ENCODE measurements at places on chromosomes 1 and 21. TPM values are rescaled to one million over a fixed set of nuclear protein-coding genes. Genes with fewer than 3 reads are reported as not detected.

- no peak for DNase-seq
These were observed 46.3 kb downstream of the POU2F1 start for GRCh38 chr1:167266965-167267364.

GRCh38 chr1:94731891-94732290, 88.3 kb upstream of the SLC44A3 start:
- no peak for DNase-seq

DNA sequence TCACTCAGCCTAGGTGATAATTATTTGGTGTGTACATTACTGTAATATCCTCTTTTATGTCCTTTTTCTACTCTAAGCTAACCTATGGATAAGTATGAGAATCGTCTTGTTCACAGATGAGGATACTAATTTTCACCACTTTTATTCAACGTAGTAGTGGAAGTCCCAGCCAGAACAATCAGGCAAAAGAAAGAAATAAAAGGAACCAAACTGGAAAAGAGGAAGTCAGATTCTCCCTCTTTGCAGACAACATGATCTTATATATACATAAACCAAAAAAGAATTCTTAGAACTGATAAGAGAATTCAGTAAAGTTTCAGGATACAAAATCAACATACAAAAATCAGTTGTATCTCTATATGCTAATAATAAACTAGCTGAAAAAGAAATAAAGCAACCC, 12.6 kb upstream of the RGL1 start:
- no peak for DNase-seq

GRCh38 chr21:10272216-10272615, 249.2 kb upstream of the TPTE start:
- no peak for DNase-seq

DNA sequence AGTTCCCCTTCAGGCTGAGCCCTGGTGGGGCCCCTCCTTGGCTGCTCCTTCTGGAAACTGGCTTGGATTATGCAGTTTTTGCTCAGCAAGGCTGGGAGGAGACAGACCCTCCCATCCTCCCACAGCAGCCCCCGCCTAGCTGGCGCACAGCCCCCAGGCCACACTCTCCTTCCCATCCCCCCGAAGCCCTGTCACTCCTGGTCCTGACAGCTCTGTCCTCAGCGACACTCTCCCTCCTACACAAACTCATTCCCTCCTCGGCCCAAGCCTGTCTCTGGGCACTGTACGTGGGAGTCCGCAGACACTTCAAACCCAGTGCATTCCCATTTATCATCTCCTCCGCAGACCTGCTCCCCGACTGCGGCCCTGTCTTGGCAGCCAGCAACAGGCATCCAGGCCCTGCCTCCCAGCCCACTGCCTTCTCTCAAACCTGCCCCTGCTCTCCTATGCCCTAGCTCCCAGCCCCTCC, 25.0 kb upstream of the EPHB2 start:
- DNase-seq: no peak

DNA sequence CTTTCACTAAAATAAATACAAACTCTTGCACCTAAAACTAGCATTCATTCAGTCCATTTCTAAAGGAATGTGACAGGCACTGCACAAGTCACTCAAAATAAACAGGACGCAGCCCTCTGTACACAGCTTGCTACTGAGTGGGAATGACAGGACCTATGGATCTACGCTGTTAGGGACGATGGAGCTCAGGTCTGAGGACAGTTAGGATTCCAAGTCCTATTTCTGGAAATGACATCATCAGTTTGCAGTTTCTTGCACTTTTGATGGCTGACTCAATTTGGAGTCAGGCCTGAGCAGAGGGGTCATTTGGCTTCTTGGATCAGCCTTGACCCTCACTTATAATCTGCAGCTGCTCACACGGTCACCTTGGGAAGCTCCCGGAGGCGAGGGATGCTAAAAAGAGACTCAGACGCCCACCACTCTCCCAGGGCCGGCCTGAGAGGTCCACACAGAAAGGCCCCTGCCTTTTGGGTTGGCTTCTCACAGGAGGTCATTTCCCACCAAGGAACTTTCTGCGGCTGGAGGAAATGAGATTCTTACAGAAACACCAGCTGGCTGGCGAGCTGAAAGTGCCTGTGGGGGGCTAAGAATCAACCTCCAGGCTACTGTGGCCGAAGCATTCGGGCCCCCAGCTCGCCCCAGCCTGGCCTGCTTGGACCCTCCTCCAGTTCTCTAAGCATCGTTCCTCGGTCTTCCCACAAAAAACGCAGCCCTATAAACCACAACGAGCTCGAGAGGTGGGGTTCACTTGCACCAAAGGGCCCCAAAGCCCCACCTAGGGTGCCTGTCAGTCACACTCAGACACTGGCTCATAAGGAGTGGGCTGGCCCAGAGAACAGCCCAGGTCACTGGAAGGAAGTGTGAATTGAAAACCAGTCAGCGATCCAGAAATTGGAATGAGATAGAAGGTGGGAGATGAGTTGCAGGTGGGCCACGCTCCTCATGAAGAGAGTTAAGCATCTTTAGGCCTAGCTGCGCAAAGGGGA, 8.9 kb upstream of the PDE9A start:
- DNase-seq: no peak

- no peak for DNase-seq
These were observed 4.0 kb downstream of the WDR26 start for GRCh38 chr1:224430511-224431113.

GRCh38 chr1:43074244-43074643, 97.8 kb downstream of the EBNA1BP2 start:
- DNase-seq: no peak

- no peak for DNase-seq
These were observed 444.9 kb upstream of the B3GALT2 start for GRCh38 chr1:193631306-193631705.

DNA sequence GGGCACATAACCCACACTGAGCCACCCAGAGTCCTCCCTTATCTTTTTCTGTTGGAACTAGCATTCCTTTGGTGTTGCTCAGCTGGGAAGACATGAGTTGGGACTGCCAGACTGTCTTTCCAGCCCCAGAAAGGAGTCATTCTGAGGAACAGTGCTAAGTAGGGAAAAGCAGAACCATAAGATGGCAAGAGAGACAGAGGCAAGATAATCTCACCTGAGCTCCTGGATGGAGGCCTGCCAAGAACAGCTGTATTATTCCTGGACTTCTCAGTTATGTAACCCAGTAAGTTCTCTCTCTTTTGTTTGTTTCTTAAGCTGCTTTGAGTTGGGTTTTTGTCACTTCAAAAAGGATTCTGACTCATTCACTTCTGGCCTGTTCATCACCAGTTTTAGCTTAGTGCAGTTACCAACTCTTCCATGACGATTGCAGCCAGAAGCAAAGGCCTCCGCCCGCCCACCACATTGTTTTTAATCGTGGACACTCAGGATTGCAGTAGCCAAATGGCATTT, 134.4 kb downstream of the OMA1 start:
- peak; percentile 26 for DNase-seq

DNA sequence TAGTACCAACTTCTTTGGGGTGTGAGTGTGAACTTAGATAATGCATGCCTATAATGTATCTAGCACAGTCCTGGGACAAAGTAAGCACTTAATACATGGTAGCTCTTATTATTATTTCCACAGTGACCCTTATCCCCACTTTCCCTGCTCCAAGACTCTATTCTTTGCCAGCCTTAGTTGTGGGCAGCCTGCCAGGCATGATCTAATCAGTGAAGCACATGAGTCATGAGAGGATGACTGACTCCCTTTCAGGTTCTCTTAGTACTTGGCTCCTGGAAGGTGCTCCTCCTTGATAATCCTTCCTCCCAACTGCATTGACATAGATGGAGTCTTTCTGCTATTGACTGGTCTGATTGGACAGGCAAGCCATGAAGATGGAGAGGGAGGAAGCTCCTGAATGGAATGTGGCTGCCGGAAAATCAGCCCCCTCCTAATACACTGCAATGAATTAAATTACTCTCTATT, 17.4 kb upstream of the GNG12 start:
- DNase-seq: peak; percentile 83

GRCh38 chr1:152112101-152112884, 3.0 kb downstream of the TCHH start:
- no peak for DNase-seq

DNA sequence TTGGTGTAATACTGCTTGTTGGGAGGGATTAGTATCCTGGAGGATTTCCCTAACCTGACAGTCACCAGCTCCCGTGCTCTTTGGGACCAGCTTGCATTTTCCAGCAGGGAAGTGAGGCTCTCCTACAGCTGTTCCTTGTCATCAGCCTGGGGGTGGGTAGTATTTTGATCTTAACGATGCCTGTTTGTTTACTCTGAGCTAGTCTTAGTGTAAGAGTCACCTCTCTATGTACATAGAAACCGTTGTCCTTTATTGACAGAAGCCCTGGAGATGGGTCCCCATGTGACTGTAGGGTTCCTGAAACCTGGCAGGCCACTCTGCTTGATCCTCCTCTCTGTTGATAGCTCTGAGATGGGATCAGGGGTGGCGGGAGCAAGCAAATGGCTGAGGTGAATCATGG, 58.0 kb downstream of the ACP6 start:
- no peak for DNase-seq

- DNase-seq: no peak
These were observed 47.7 kb downstream of the ETS2 start for GRCh38 chr21:38853421-38853919.

DNA sequence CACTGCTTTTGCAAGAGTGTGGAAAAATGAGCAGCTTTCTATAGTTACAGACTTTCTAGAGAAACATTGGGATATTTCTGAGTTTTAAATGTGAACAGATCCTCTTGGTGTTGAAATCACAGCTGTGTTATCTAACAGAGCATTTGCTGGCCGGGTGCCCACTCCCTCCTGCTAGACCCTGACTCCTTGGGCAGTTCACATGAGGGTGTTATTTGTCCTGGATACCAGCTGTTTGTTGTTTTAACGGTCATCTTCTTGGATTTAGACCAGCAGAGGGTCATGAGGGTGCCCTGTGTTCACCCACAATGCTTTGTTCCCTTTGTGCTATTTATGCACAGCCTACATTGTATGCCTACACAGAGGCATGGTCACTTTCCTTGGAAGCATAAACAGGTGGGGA, 67.1 kb downstream of the CENPF start:
- DNase-seq: no peak

DNA sequence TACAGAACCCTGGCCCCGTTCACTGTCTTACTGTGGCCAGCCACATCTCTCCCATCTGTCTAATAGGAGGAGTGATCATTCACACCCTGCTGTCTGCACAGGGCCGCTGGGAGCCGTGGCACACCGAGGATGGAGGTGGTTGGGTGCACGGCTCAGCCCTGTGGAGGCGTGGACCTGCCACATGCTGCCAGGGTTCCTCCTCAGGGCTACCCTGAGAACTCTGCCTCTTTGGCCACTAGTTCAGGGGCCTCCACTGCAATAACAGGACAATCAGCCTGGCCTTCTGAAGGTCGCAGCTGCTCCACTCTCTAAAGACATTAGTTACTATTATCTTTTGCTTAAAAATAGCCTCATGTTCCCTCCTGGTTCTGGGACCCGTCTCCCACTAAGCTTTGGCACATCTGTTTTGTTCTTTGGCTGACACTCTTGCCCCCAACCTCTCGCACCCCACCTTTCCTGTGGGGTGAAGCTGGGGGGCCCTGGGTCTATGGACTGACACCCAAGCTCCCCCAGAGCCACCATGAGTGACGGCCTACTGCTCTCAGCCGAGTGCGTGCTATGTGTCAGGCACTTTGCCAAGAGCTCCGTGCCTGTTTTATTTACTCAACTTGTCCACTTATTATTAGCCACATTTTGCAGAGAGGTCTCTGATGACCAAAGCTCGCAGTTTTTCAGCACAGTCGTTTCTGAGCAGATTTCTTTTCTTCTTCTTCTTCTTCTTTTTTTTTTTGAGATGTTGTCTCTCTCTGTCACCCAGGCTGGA, 66.3 kb downstream of the ARHGEF10L start:
- no peak for DNase-seq

DNA sequence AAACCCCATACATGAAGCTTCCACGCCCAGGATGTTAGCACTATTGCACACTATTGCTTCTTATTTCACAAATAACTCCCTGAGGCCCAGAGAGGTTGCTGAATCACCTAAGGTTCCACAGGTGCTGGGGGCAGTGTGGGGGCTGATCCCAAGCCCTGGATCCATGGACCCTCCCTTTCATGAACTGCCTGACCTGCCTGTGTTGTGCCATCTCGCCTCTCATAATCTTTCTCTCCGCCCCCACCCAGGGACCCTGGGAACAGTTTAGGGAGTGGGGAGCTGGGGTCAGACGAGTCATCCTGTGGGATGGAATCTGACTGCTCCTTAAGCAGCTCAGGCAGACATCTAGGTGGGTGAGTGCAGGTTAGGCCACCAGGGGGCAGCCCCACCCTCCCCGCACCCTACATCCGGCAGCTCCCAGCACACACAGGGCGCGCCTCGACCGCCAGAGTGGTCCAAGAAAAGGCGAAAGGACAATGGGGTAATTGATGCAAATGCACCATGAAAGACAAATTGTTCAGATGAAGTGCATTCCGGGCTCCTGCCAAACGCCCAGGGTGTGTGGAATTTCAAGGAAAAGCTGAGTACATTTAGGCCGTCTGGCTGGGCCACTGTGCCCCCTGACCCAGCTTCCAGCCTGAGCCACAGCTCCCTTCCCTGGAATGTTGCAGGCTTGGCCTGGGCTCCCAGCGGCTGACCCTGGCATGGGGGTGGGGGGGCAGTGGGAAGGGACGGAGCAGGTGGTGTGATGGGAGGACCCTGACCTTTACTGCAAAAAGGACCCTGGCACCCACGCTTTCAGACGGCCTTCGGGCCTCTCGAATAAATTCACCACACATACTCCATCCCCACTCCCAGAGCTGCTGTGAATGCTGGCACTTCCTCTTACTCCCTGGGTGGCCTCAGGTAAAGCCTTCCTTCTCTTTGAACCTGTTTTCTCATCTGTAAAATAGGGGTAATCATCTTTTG, 20.8 kb downstream of the PHLDA3 start:
- DNase-seq: no peak

DNA sequence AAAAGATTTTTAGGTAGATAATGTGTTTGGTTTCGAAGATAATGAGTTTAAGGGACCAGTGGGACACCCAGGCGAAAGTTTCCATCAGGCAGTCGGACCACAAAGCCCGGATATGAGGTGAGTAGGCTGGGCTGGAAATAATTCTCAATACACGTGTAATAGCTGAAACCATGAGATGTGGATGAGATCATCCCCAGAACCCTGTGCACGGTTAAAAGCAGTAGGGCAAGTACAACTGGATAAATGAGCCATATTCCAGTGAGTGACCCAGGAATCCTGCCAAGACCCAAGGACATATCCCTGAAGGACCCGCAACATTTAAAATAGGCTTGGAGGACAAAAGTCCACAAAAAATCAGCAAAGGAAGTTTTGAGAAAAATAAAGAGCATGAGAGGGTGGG, 21.5 kb upstream of the NHLH2 start:
- no peak for DNase-seq

PADI2 gene
- total RNA-seq: 1.5 TPM

PODN gene
- not detected for total RNA-seq

All from epithelial cell of proximal tubule (primary cell).